ENCODE measurements at places on chromosomes 4 and X.
A peak's percentile ranks its signal among the peaks of the same experiment; 100 is the strongest.

DNA sequence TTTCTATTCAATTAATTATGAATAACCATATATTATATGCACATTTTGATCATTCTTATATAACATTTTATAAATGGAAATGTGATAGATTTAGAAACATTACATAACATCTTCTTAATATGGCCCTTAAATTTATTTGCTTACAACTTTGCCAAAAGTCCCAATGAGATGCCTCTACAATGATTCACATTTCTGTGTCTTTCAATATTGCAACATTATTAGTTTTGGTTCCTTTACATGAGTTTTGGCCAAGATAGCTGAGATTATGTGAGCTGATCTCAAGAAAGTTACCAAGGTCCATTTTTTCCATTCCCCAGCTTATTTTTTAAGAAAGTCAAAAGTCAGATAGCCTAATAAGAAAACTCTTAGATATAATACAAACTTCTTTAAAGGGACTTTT is 361.2 kb downstream of the PCDH7 start:
- DNase-seq: no peak

- DNase-seq: no peak
Observed at GRCh38 chrX:12843061-12843667, 23.7 kb upstream of the TLR7 start.

DNA sequence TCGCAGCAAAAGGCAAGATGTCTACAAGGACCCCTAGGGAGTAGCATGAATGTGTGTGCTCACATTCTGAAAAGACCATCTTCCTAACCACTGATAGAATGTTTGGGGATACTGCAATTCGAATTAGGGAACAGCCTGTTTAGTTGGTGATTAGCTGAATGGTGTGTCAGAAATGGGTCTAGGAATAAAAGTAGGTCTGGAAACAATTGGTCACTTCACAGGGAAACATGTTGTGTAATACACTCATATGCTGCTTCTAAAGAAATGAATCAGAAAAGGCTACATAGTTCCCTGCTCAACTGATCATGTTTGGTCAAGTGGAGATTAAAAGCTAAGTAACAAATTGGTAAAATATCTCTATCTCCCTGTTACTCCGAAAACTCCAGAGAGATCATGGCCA is 2362.4 kb upstream of the TENM3 start:
- no peak for DNase-seq

- no peak for DNase-seq
Observed at GRCh38 chr4:156970501-156971164, 966 bp downstream of the PDGFC start.

DNA sequence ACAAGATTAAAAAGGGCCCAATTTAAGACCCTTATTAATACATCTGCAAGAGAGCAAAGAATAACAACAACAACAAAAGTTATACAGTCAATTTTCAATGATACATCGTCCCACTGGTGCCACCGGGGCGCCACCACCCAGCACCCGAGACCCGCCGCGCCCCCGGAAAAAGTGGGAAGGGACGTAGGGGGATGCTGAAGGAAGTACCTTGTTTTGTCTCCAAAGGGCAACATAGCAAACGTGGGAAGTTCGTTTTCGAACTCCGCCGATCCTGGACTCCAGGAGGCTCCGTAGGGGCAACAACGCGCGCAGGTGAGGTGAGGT is 1.7 kb downstream of the PDE5A start:
- DNase-seq: no peak

DNA sequence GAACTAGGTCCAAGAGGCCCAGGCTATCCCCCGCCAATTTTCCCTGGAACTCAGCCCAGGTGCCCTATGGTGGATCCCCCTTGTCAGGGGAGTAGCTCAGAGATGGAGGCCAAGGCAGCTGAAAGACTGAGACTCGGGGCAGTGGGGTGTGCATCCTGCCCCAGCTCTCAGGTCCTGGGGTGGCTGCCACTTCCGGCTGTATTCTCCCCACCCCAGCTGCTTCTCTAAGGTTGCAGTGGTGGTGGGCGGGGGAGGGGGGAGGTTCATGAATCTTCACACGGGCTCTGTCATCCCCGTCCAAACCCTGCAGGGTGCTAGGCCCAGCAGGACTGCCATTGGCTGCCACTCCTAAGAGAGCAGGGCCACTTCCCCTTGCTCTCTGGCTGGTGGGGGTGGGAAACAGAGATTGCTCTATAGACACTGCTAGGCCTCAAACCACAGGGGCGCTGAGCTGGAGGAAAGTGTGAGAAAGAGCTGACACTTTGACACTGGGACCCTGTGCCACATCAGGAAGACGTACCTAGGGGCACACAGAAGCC is 1.5 kb downstream of the SASH3 start:
- DNase-seq: peak; percentile 74

GRCh38 chr4:139300431-139301112 is 733 bp upstream of the NAA15 start:
- no peak for DNase-seq

DNA sequence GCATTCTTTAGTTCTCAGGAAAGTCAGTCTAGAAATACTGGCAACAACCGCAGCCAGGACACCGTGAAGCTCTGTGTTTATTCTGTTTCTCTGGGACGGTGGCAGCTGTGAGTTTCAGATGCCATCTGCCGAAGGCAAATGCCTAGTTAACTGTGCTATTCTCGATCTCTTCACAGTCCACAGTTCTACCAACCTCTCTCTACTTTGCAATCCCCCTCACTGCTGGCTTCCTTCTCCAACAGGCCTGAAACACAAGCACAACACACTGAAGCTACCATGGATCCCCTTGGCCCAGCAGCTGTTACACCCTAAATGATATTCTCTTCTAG is 118.8 kb downstream of the ZNF827 start:
- DNase-seq: no peak

DNA sequence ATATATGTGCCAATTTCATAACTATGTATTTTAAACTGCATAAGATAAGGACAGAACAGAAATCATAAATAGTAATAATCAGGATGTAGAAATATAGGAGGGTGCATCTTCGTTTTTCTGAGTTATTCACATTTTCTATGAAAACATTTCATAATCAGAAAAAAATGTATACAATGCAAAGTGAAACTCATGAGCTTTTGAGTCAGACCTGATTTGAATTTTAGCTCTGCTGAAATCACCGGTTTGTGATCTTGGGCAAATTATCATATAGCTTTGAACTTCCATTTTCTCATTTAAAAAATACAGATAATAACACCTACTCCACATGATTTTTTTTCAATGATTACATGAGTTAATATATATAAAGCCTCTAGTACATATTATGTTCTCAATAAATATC is 106.9 kb downstream of the KDR start:
- no peak for DNase-seq

GRCh38 chr4:158080354-158080753 is 92.5 kb downstream of the GASK1B start:
- no peak for DNase-seq
